ENCODE measurements at places on chromosomes 3 and 15.

DNA sequence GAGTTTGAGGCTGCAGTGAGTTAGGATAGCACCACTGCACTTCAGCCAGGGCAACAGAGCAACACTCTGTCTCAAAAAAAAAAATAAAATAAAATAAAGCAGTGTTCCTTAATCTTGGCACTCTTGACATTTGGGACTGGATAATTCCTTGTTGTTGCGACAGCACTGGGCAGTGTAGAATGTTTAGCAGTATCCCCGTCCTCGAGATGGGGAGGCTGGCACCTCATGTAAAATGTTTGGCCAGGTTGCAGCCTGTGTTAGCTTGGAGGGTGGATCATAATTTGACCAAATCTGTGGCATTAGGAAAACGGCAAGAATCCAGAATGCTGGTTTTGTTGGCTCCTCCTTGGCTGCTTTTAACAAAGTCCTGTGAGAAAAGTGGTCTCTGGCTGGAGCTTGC lies 47.0 kb downstream of the ZNF445 start:
- DNase-seq, result no peak

DNA sequence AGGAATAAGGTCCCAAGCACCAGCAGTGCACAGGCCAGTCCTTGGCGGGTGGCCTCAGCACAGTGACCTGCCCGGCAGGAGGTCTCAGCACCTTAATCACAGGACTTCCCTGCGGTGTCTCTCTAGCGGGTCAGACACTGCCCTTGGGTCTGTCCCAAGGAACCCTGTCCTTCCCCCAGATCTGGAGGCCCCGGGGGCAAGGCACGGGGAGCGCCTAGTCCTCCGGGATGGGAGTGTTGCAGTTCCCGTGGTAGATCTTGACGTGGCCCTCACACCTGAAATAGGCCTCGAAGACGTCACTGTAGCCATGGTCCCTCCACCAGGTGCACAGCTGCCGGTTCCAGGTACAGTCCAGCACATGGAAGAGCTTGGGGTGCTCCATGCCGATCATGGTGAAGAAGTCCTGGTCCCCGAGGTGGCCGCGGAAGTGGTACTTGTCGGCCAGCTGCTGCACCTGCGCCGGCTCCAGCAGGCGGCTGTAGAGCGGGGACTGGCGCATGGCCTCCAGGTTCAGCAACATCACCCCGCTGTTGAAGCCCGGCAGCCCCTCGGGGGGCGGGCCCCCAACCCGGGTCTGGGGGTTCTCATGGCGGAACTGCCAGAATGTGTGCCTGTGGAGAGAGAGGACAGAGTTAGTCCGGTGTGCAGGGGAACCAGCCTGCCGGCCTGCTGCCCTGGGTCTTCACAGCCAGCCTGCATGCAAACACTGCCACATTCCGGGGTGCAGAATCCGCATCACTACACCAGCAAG lies 201.3 kb downstream of the XXYLT1 start:
- DNase-seq, result no peak

DNA sequence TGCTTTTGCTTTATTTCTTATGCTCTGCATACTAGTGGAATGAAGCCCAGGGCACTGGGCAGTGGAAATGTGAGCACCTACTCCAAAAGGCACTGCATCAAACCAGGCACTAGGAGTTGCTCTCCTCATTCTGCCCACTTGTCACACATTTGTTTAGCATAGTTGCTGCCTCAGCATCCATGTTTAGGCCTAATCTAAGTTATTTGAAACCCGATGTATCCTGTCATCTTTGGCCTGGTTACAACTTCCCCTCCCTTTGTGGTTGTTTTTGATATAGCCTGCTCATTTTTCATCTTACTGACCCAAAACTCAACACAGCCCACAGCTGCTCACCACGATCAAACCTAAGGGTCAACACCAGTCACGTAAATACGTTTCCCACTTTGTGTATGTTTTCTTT lies 82.2 kb upstream of the SELENOK start:
- DNase-seq, result no peak

DNA sequence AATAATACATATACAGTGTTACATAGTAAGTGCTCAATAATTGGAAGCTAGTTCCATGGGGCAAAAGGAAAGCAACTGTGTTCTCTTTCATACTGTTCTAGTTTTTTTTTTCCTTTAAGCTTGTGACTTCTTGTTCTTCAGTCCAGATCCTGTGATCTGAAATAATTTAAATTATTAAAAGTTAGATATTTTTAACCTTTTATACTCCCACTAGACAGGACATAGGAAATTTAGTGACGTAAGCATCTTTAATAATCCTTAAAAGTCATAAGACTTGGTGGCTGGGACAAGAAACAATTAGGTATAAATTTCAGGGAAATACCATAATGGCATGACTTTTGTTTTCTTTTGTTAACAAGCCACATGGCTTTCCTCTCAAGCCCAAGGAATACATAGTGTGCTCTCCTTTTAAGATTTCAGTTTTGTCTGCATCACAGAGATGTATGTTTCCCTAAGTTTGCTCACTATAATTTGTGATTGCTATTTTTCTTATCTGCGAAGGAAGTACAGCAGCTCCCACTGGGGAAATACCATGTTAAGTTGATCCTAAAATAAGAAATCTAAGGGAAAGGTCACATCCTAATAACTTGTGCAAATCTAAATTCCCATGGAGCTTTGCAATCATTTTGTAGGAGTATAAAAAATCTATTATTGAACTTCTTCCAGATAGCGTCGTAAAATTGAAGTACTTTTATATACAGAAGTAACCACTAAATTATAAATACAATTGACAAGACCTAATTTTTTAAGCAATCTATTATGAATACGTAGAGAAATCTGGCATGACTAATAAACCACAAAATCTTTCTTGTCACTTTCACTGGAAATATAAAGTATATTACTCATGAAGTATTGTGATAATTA lies 30.1 kb downstream of the PPARG start:
- peak; percentile 29 for DNase-seq

GRCh38 chr3:102230057-102230456 lies 204.8 kb upstream of the ZPLD1 start:
- no peak for DNase-seq

- DNase-seq, result no peak
Observed at GRCh38 chr3:68239542-68239941, 585.1 kb upstream of the SUCLG2 start.

DNA sequence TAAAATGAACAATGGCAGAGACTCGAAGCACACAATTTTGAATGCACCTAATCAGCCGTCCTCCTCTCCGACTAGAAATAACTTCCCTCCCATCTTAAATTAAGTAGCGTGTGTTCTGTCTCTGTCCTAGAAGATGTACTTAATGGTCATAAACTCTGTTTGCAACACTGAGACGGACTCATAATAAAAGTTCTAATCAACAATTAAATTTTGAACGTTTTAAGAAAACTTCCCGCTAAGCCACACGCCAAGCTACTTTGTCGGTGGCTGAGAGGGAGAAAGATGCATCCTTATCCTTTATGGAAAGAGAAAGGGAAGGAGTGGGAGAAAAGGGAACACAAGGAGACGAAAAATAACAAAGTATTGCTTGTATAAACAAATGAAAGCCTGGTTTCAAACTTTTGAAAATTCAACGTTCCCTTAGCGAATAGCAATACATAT lies 989 bp downstream of the GNB4 start:
- peak; percentile 48 for DNase-seq

- peak; percentile 95 for DNase-seq
Observed at GRCh38 chr15:71708051-71708429, 102.3 kb upstream of the NR2E3 start.

- no peak for DNase-seq
Observed at GRCh38 chr3:161126495-161126894, 21.3 kb upstream of the B3GALNT1 start.

DNA sequence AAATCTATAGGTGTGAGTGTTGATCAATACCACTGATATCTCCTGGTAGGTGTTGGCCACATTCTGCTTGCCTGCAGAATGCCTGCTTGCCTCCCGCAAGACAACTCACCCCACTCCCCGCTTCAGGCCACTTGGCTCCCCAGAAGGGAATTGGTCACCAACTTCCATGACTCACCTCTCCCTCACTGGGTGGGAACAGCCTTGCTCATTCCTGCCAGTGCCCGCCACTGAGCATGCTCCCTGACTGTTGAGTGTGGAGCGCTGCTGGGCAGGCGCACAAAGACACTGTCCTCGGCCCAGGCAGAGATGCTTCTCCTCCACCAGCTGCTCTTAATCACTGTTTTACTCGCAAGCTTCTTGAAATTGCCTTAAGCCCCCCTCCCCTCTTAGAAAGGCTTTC lies 57.3 kb upstream of the PPP2R3A start:
- DNase-seq, result no peak

- DNase-seq, result no peak
Observed at GRCh38 chr15:75100679-75101078, 77.3 kb downstream of the PPCDC start.

DNA sequence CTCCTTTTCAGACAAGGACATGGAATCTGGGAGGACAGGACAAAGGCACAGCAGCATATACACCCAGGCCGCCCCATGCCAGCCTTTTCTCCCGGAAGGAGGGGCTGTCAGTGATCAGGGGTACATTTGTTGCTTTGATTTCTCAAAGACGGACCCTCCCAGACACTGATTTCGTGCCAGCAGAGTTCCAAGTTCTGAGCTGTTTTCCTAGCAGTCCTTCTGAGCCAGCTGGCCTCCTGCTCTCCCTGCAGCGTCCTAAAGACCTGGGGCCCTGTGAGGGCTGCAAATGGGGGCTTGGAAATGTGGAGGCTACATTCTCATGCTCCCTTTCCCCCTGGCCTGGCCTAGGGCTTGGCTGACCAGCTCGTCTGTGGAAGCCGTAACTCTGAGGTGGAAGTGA lies 22.3 kb downstream of the CTSH start:
- DNase-seq, result no peak

DNA sequence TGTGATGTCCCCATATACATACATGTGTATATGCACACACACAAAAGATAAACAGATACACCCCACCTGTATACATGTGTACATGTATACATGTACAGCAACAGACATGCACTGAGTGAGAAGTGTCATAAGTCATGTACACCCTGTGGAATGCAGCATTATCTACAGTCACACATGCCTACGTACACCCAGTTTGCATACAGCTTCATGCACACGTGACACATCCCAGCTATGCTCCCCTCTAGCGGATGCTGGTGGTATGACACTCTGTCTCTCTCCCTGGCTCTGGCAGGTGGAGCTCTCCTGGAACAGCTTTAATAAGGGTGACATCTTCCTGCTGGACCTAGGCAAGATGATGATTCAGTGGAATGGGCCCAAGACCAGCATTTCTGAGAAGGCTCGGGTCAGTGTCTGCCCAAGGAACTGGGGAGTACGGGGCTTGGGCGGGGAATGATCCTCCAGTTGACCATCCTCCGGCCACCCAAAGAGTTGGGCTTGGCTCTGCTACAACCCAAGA lies 6.3 kb downstream of the VILL start:
- DNase-seq, result peak; percentile 69

- peak; percentile 54 for DNase-seq
Observed at GRCh38 chr3:193826159-193826795, 233.3 kb downstream of the OPA1 start.

GRCh38 chr15:22902046-22902445 lies 63.6 kb downstream of the NIPA2 start:
- DNase-seq, result no peak

GRCh38 chr3:172132159-172132586 lies 92.8 kb downstream of the FNDC3B start:
- DNase-seq, result no peak

- no peak for DNase-seq
Observed at GRCh38 chr3:6060251-6060650, 800.7 kb upstream of the GRM7 start.

GRCh38 chr3:101279162-101279561 lies 41.2 kb downstream of the IMPG2 start:
- no peak for DNase-seq
